Breast epithelium (tissue), 4 donors: ENCODE measurements at places on chromosomes 5 and 9. TPM values are rescaled to one million over a fixed set of nuclear protein-coding genes. Genes with fewer than 3 reads are reported as not detected.

The PCDHGA12 gene
- total RNA-seq = 12.0 TPM

The MOB3B gene
- 13.1 TPM for total RNA-seq

The FGF1 gene
- 20.3 TPM for total RNA-seq

DNA sequence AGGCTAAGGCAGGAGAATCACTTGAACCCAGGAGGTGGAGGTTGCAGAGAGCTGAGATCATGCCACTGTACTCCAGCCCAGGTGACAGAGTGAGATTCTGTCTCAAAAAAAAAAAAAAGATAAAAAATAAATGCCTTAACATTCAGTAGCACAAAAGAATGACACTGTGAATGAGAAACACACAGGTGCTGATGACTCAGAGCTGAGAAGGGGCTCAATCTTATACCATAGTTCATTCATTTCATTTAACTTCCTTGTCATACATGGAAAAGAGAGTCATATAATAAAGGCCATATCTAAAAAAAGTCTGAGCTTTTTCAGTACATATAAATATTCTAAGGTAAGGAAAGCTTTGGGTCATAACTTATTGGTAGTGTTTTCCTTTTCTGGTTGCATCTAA, 40.6 kb downstream of the WWC1 start:
- H3K36me3 ChIP-seq = no peaks in the 10 kb centered on the region
- H3K27me3 ChIP-seq = no peaks in the 10 kb centered on the region
- no peaks in the 10 kb centered on the region for H3K4me1 ChIP-seq
- DNase-seq = no peak
- H3K4me3 ChIP-seq = no peak overlapping the region
- no peak overlapping the region for H3K27ac ChIP-seq

DNA sequence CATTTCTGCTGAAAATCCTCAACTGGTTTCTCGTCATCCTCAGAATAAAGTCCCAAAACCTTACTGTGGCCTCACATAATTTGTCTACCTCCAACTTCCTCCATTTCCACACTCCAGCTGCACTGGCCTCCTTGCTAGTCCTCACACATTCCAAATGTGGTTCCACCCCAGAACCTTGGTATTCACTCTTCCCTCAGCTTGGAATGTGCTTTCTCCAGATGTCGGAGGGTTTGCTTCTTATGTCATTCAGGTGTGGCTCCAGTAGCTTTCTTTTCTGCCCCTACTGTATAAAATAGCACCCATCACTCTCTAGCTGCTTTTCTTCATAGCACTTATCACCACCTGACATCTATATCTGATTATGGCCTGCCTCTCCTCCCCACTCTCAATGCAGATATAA, 102.5 kb upstream of the IFNK start:
- H3K4me3 ChIP-seq = no peak overlapping the region
- no peaks in the 10 kb centered on the region for H3K36me3 ChIP-seq
- DNase-seq = no peak
- no peaks in the 10 kb centered on the region for H3K27me3 ChIP-seq
- no peak overlapping the region for H3K27ac ChIP-seq
- no peaks in the 10 kb centered on the region for H3K4me1 ChIP-seq

- H3K27ac ChIP-seq = no peak overlapping the region
- no peaks in the 10 kb centered on the region for H3K4me1 ChIP-seq
- DNase-seq = no peak
- H3K27me3 ChIP-seq = no peaks in the 10 kb centered on the region
Measured at GRCh38 chr5:143383988-143384387, 19.5 kb downstream of the NR3C1 start.

DNA sequence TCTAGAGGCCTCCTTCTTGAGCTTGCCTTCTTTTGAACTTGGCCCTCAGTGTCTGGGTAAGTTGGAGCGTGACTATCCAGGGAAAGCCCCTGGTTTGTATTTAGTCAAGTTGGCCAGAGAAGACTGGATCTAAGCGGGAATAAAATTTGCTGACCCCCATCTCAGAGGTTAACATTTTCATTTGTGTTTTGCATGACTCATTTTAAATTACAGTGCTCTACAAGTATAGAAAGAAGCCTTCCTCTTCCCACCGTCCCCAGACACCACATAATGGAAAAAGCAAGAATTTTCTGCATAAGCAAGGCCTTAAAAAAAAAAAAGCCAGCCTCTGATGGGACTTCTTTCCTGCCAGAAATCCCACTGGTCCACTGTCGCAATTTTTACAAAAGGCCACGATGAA, 27.2 kb downstream of the PIK3R1 start:
- peak overlapping the region; percentile 52 for H3K27ac ChIP-seq
- no peak overlapping the region for H3K4me3 ChIP-seq
- H3K36me3 ChIP-seq = no peaks in the 10 kb centered on the region
- no peaks in the 10 kb centered on the region for H3K27me3 ChIP-seq
- H3K4me1 ChIP-seq = peaks cover 8% of the 10 kb centered on the region
- no peak for DNase-seq
